ENCODE measurements at places on chromosomes 11 and 22. TPM values are rescaled to one million over a fixed set of nuclear protein-coding genes. Genes with fewer than 3 reads are reported as not detected.

- H3K4me3 ChIP-seq, result no peak overlapping the region
- H3K36me3 ChIP-seq, result no peaks in the 10 kb centered on the region
- DNase-seq, result no peak
Measured at GRCh38 chr11:9249252-9249651, 15.9 kb downstream of the DENND5A start.

DNA sequence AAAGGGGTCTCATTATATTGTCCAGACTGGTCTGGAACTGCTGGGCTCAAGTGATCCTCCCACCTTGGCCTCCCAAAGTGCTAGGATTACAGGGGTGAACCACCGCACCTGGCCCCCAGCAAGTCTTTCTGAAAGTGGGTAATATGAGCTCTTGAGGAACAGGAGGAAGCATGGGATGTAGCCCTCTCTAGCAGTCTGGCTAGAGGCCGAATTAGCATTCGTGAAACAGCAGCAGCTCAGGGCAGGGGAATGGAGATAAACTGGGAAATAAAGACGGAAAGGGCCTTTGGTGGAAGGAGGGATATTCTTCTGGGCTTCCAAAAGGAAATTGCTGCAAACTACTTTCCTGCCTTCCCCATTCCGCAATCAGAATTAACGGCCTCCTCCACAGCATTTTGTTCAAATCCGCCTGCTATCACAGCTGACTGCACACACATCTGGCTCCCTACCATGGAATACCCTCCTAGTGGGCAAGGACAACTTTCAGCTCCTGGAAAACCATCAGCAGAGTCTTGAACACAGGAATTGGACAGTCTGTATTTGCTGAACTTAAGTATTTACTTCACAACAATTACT is 44.3 kb downstream of the MICAL3 start:
- DNase-seq, result no peak
- no peaks in the 10 kb centered on the region for H3K27me3 ChIP-seq
- H3K4me3 ChIP-seq, result no peak overlapping the region
- no peak overlapping the region for H3K27ac ChIP-seq
- H3K36me3 ChIP-seq, result no peaks in the 10 kb centered on the region

- DNase-seq, result no peak
- no peaks in the 10 kb centered on the region for H3K36me3 ChIP-seq
- H3K27me3 ChIP-seq, result no peaks in the 10 kb centered on the region
- H3K4me3 ChIP-seq, result no peak overlapping the region
- no peaks in the 10 kb centered on the region for H3K4me1 ChIP-seq
- no peak overlapping the region for H3K27ac ChIP-seq
Measured at GRCh38 chr11:88632163-88632562, 294.6 kb upstream of the CTSC start.

DNA sequence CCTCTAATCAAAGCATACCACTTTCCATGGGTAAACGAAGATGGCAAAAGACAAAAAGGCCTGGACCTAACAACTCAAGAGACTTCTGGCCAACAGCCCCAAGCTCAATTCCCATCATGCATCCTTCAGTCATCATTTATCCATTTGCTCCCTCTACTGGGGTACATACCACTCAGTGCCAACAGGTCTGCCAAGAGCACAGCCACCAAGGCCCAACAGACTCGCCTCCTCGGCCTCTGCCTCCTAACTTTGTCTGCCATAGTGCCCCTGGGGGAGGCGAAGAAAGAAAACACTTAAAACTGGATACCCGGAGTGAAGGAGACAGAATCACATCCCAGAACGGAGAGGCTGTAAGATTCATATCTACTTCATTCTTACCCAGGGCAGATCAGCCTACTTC is 1.1 kb downstream of the HYOU1 start:
- H3K4me3 ChIP-seq, result peak overlapping the region; percentile 90
- peaks cover 37% of the 10 kb centered on the region for H3K36me3 ChIP-seq
- H3K27ac ChIP-seq, result peak overlapping the region; percentile 95
- peaks cover 14% of the 10 kb centered on the region for H3K4me1 ChIP-seq

Gene OR51B5
- 1.2 TPM for total RNA-seq

- no peak overlapping the region for H3K4me3 ChIP-seq
- no peak overlapping the region for H3K27ac ChIP-seq
- H3K27me3 ChIP-seq, result 0 out of 2 replicates have a peak, but pooled peaks cover 6% of the 10 kb centered on the region
- H3K36me3 ChIP-seq, result no peaks in the 10 kb centered on the region
- H3K4me1 ChIP-seq, result no peaks in the 10 kb centered on the region
Measured at GRCh38 chr11:131713529-131714134, 343.2 kb downstream of the NTM start.

DNA sequence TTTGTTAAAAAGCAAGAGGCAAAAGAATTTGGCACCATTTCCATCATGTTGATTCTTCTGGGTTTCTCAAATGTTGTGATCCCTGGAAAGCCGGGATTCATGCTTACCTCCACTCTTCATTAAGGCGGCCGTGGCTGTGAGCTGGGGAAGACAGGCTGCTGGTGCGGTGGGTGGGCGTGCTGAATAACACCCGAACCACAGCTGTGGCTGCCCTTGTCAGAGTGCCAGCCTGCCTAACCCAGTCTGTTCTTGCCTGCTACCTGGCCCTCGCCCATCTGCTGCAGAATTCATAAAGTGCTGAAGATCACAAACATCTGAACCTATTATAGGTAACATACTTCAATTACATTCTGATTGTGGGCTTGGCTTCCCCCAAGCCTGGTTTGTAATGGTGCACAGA is 95.8 kb upstream of the RCN1 start:
- H3K4me1 ChIP-seq, result no peaks in the 10 kb centered on the region
- no peak for DNase-seq
- no peak overlapping the region for H3K27ac ChIP-seq
- no peaks in the 10 kb centered on the region for H3K36me3 ChIP-seq

- DNase-seq, result no peak
- no peaks in the 10 kb centered on the region for H3K4me1 ChIP-seq
- H3K27me3 ChIP-seq, result no peaks in the 10 kb centered on the region
- H3K27ac ChIP-seq, result no peak overlapping the region
- no peaks in the 10 kb centered on the region for H3K36me3 ChIP-seq
Measured at GRCh38 chr11:30316237-30316636, 6.7 kb upstream of the ARL14EP start.

DNA sequence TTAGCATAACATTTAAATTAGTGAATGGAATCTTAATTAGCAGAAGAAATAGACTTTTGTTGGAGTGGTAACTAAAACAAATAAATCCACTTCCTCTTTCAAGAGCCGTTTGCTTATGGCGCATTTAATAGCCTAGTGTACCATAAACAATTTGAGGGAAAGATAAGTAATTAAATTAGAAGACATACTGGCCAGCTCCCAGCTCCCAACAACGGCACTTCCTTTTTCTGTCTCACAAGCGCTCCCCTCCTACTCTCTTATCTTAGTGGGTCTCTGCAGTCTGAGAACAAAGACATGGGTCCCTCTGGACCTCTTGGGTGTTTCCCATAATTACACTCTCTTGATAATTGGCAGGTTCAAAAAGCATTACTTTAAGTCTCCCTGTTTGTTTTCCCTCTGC is 146.0 kb downstream of the OPCML start:
- H3K4me3 ChIP-seq, result no peak overlapping the region
- H3K4me1 ChIP-seq, result no peaks in the 10 kb centered on the region
- no peak overlapping the region for H3K27ac ChIP-seq
- no peaks in the 10 kb centered on the region for H3K36me3 ChIP-seq

DNA sequence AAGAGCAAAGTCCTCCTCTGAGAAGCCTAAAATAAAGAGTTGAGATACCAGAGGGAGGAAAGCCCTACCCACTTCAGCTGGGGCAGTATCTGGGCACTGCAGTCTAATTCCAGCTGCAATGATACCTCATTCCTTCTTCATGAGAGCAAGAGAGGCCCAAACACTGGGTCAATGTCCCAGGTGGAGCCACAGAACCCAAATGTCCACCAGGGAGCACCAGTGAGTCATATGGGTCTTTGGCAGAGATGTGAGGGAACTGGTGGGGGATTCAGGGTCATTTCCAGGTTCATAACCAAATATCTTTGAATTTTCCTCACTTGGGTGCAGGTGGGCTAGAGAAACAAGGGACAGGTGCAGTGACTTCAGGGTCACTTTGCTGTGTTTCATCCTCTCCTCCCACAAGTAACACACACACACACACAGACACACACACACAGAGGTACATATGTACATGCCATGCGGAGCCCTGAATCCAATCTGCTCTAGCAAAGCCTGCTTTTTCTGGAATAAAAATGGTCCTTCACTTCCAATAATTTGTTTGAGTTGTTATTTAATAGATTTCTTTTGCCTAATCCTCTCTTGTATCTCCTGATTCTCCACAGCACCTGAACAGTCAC is 585.4 kb downstream of the SOX6 start:
- H3K4me1 ChIP-seq, result peaks cover 26% of the 10 kb centered on the region
- no peaks in the 10 kb centered on the region for H3K36me3 ChIP-seq
- no peak for DNase-seq
- H3K27me3 ChIP-seq, result no peaks in the 10 kb centered on the region

- no peaks in the 10 kb centered on the region for H3K27me3 ChIP-seq
- peaks cover 4% of the 10 kb centered on the region for H3K36me3 ChIP-seq
- no peak for DNase-seq
- no peak overlapping the region for H3K4me3 ChIP-seq
Measured at GRCh38 chr11:96044747-96045146, 120.8 kb upstream of the MTMR2 start.

Gene IMMP1L
- total RNA-seq, result 41.9 TPM

DNA sequence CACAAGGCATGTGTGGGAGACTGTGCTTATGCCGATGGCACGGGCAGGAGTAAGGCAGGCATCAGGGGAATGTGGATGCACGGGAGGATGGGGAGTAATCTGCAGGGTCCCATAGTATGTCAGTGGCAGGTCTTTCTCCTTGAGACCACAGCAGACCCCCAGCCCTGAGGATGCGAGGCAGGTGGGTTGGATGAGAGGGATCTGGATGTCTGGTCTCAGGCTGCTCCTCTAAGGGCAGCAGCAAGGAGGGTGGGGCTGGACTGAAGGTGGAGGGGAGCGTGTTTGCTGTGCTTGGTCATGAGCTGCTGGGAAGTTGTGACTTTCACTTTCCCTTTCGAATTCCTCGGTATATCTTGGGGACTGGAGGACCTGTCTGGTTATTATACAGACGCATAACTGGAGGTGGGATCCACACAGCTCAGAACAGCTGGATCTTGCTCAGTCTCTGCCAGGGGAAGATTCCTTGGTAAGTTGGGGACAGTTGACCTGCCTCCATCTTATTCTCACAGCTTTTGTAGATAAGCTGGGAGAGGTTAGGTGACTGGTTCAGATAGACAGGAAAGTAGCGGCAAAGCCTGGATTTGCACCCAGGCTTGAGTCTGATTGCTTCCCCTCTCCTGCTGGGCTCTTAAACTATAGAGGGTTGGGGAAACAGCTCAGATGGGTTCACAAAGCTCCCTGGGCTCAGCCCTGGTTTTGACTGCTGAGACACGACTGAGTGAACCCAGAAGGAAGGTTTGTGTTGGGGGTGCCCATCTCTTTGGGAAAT is at the start of gene APOL1:
APOL1 (plus strand) TSS at position 380 of the 769 bp plus-strand sequence. CDS start 1,823 bp downstream, outside the sequence.
- DNase-seq, result peak; percentile 55
- no peak within 1 kb of the TSS for H3K27ac ChIP-seq
- no peaks in the 10 kb centered on the region for H3K36me3 ChIP-seq
- peaks cover 7% of the 10 kb centered on the region for H3K4me1 ChIP-seq

DNA sequence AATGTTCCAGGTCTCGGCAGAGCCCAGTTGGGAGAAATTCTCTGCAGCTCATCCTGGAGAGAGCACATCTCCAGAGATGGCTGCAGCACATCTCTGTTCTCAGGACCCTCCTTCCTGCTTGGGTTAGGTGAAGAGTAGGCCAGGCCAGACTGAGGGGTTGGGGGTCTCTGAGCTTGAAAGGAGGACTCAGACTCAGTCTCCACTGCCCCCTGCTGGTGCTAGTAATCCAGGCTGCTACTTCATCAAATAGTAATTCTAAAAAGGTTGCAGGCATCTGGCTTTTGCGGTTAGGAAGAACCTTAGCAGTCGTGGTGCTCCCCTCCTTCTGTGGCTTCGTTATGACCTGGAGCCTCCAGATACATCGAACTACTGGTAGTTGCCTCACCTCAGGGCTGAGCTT is 9.7 kb downstream of the TUB start:
- H3K4me1 ChIP-seq, result no peaks in the 10 kb centered on the region
- H3K36me3 ChIP-seq, result no peaks in the 10 kb centered on the region
- peaks cover 4% of the 10 kb centered on the region for H3K27me3 ChIP-seq
- no peak overlapping the region for H3K4me3 ChIP-seq
- no peak overlapping the region for H3K27ac ChIP-seq

GRCh38 chr11:14623036-14623435 is 20.6 kb upstream of the PDE3B start:
- no peaks in the 10 kb centered on the region for H3K36me3 ChIP-seq
- H3K4me3 ChIP-seq, result no peak overlapping the region
- H3K27me3 ChIP-seq, result no peaks in the 10 kb centered on the region
- no peak overlapping the region for H3K27ac ChIP-seq

DNA sequence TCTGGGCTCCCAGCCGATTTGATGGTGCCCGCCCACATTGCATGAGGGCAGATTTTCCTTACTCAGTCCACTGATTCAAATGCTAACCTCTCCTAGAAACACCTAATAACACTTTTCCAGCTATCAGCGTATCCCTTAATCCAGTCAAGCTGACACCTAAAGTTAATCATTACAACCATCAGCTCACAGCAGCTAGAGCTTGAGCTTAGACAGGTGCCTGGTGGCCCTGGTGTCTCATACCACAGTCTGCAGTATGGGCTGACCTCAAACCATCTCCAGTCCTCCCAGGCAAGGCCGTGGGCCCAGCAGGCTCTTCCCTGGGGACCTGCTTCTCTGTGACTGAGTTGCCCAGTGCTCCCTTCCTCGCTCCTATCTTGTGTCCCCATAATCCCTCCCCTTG is 174.4 kb upstream of the NECTIN1 start:
- H3K36me3 ChIP-seq, result no peaks in the 10 kb centered on the region
- peaks cover 39% of the 10 kb centered on the region for H3K4me1 ChIP-seq

Gene PGM2L1
- total RNA-seq, result 7.8 TPM

Gene DGAT2
- 7.1 TPM for total RNA-seq

- H3K4me1 ChIP-seq, result no peaks in the 10 kb centered on the region
- no peaks in the 10 kb centered on the region for H3K36me3 ChIP-seq
- no peak overlapping the region for H3K4me3 ChIP-seq
- no peaks in the 10 kb centered on the region for H3K27me3 ChIP-seq
- DNase-seq, result peak; percentile 43
Measured at GRCh38 chr11:4072668-4073285, 21.8 kb upstream of the RRM1 start.

Gene LRRC10B
- total RNA-seq, result 1.1 TPM

DNA sequence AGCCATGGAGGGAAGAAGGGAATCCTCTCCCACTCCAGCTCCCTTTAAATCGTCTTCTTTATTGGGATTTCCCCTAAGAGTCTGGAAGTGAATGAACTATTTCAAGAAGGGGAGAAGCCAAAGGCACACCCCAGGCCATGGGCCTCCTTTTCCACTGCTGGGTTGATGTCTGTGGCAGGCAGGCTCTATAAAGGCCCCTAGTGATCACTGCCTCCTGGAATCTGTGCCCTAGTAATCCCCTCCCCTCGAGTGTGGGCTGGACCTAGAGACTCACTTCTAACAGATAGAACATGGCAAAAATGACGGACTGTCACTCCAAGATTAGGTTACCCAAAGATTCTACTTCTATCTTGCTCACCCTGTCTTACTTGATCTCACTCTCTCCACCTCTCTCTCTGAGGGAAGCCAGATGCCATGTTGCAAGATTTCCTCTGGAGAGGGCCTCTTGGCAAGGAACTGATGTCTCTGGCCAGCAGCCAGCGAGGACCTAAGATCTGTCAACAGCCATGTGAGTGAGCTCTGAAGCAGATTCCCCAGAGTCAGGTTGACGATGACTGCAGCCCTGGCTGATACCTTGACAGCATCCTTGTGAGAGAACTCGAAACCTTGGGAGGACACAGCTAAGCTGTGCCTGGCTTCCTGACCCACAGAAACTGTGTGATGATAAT is 444.8 kb downstream of the SOX6 start:
- no peaks in the 10 kb centered on the region for H3K4me1 ChIP-seq
- no peak overlapping the region for H3K27ac ChIP-seq
- peak; percentile 31 for DNase-seq
- H3K27me3 ChIP-seq, result no peaks in the 10 kb centered on the region
- no peaks in the 10 kb centered on the region for H3K36me3 ChIP-seq

- no peaks in the 10 kb centered on the region for H3K27me3 ChIP-seq
- H3K4me1 ChIP-seq, result no peaks in the 10 kb centered on the region
- no peak overlapping the region for H3K4me3 ChIP-seq
- H3K27ac ChIP-seq, result no peak overlapping the region
Measured at GRCh38 chr22:44855855-44856254, 103.5 kb downstream of the ARHGAP8 start.
